ENCODE measurements at places on chromosomes 5 and 9. TPM values are rescaled to one million over a fixed set of nuclear protein-coding genes. Genes with fewer than 3 reads are reported as not detected.

The FOXD4L3 gene
- not detected for total RNA-seq

- no peak for DNase-seq
Measured at GRCh38 chr5:119451561-119451960, 736 bp upstream of the HSD17B4 start.

- no peak for DNase-seq
Measured at GRCh38 chr9:84990416-84990815, 320.9 kb downstream of the NTRK2 start.

DNA sequence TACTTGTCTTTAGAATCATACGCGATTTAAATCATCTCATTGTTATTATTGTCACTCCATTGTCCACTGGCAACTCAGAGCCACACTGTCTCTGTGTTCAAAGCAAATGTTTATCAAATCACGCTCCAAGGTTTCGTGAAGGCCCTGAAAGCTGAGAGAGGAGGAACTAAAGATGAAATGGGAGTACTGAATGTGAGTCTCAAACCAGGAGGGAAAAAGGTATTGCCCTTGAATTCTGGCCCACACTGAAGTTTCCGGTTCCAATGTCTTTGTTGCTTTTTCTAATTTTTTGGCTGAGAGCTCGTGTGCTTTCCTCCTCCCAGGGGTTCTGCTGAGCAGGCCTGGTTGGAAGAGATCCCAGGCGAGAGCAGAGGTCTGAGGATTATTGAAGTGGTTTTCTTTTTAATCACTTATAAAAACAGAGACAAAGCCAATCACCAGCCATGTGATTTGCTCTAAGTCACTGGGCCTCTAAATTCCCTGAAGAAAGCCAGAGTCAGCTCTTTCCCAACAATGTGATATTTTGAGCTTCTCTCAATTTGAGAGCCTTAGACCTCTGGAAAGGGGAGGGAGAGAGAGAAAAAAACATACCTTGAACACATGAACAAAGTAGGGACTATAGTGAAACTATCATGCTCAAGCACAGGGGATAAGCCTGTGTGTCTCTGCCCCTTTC lies 420.8 kb upstream of the GRAMD2B start:
- DNase-seq: peak; percentile 84

GRCh38 chr9:134734270-134734669 lies 92.7 kb downstream of the COL5A1 start:
- no peak for DNase-seq

DNA sequence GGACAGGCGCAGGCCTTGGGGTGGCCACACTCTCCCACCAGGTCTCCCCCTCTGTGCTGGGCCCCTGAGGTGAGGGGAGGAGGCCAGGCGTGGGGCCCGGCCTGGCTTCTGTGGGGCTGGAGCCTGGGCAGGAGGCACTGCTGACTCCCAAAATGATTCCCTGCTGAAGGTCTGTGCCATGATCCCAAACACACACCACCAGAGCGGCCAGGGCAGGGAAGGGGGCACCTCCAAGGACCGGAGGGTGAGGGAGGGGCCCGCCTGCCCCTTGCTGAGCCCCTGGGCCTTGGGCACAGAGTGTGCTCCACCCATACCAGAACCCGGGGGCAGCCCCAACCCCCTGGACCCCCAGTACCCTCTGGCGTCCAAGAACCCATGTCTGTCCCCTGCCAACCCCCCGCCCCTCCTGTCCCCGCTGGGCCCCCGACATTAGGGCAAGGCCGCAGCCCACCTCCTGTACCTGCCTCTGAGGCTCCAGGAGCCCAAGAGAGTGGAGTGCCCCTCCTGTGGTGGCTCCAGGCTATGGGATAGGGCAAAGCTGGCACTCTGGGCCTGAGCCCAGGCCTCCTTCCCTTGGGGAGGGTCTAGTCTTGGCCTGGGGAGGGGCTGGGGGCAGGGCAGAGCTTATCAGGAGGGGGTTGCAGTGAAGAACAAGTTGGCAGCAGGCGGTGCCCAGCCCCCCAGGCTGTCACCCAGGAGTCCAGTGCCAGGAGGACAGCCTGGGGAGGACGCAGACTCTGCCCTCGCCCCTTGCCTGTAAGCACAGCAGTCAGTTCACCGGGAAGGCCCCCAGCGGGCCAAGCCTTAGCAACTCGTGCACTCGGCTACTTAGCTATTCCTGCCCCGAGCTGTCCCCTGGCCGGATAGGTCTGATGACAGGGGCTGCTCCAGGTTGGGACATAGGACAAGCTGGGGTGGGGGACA lies 2.6 kb upstream of the EGFL7 start:
- DNase-seq: no peak

- no peak for DNase-seq
Measured at GRCh38 chr5:113617191-113617796, 103.8 kb downstream of the YTHDC2 start.

The SHOC1 gene
- 0.07 TPM for total RNA-seq

The AHRR gene
- total RNA-seq: 0.29 TPM

DNA sequence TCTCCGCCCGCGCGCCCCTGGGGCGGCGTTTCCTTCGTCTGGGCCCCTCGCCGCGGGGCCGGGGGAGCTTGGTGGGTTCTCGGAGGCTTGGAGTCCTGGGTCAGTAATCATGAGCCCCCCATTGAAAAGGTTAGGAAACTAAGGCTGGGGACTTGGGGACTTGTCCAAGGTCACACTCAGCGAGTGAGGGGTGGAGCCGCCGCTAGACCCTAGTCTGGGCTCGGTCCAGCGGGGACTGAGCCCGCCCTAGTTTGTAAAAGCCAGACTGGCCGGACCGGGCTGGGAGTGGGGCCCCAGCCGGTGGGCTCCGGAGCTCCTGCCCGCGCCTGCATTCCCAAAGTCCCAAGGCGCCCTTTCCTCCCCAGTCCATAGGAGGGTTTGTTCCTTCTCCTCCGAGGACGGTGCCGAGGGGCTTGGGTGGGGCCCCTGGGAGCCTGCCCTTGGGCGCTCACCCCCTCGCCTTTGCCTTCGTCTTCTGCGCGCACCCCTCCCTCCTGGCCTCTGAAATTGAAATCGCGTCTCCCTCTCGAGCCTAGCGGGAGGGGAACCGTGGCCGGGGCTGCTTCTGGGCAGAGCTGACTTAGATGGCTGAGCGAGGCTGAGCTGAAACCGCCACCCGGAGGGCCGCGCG lies 995 bp downstream of the OLFM1 start:
- DNase-seq: no peak

DNA sequence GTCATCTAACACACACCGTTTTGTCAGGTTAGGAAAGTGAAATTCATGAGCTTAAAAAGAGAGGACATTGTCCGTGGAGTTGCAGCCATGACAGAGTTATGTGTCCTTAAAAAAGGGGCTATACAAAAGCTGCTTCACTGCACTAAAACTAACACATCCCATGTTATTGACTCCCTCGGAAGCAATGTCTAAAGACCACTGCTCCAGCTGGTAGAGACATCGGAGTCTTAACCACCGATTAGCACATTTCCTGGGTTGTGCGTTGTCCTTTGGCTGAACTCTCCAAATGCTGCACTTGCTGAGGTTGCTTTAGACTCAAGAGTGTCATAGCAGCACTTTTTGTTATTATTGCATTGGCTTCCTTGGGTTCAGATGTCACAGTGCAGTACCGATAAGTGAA lies 128.3 kb upstream of the C9orf72 start:
- DNase-seq: no peak

The DBH gene
- not detected for total RNA-seq

DNA sequence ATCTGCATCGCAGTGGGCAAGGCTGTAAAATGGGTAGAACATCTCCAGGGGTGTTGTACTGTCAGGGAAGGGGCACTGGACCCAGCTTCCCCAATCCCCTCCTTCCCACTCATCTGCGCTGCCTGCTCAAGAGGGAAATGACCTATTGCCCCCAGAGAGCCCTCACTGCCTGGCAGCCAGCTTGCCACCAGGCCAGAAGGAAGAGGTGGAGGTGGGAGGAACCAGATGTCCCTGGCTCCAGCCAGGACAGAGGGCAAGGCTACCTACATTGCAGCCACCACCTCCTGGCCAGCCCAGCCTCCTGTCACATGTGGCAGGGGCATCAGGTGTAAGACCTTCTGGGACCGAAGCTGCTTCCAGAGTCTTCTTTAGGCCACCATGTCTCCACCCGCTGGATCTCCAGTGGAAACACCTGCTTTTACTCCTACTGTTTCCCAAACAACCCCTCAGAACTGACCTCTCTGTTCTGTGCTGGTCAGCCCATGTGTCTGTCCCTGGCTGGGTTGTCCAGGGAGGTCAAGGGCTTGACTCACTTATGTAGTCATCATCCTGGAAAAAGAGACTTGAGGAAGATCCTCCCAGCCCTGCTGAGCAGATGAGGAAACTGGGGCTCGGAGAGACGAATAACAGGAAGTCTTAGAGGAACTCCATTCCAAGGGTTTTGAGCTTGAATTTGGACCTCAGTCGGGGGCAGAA lies 42.3 kb downstream of the JADE2 start:
- no peak for DNase-seq

The AGXT2 gene
- total RNA-seq: not detected

The NDST1 gene
- 65.4 TPM for total RNA-seq

The PGM5 gene
- not detected for total RNA-seq

The NTRK2 gene
- 0.46 TPM for total RNA-seq

DNA sequence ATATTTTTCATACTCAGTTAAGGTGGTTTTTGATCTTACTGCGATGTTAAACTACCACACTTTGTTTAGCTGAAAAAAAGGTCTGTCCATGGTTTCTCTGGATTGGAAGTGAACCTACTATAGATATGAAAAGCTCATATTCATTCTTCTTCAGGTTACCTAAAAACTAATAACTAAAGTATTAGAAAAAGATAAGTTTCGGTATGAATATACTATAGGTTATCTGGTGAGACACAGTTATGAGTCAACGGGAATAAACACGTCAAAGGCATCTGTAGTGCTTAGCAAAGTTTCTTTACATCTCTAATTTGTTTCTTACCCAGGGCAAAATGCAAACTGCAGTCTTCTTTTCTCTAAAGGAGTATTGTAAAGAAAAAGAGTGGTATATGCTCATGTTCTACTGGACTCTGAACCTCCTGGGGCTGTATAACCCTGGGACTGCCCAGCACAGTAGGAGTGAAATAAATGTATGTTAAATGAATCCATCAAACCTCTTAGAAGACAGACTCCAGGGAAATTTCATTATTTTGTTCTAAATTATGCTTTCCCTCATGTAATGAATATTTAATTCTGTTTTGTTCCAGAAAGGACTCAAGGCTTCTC lies 521.9 kb downstream of the PDE4D start:
- no peak for DNase-seq

The SLCO6A1 gene
- not detected for total RNA-seq

DNA sequence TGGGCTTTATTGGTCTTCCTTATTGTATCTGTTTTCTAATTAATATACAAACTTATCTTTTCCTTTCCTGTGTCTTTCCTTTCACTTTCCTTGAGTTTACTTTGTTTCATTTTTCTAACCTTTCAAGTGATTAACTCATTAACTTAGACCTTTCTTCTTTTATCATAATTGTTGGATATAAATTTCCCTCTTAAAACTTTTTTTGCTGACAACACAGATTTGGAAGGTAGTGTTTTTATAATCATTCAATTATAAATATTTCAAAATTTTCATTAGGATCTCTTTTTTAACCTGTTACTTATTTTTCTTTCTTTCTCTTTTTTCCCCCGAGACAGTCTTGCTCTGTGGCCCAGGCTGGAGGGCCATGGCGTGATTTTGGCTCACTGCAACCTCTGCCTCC lies 6.9 kb upstream of the ZBTB43 start:
- no peak for DNase-seq

DNA sequence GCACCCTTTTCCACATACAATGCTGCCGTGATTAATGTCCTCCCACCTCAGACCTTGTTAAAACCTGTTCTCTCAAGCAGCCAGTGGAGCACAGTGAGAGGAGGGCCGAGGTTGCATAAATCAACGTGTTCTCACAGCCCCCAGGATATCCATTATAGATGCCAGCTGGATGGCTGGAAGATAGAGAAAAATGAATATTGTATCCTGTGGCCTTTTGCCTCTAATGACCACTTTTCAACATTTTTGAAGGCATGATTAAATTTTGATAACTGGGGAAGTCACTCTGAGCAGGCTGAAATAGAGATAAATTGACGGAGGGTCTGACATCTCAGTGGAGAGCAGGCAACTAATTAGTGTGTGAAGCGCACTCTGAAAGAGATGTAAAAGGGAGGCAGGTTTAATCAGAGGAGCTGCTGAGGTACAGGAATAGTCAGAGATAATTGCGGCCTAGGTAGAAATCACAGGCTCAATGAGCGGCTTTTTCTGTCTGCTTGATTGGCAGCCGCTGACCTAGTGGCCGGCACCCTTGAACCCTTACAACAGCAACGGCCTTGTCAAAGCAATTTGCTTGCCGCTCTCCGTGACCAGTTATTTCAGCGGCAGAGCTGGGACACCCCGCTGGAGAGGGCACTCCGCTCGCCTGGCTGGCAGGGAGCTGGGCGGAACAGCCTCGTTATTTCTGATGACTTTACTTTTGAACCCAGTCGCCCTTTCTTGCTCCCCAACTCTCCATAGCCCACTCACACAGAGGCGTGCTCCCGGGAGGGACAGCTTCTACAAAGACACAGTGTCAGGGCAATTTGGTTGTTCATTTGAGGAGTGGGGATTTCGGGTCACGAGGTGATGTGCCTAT lies 560.7 kb downstream of the PSAT1 start:
- DNase-seq: no peak

- DNase-seq: no peak
Measured at GRCh38 chr9:91117959-91118703, 243.6 kb downstream of the AUH start.

DNA sequence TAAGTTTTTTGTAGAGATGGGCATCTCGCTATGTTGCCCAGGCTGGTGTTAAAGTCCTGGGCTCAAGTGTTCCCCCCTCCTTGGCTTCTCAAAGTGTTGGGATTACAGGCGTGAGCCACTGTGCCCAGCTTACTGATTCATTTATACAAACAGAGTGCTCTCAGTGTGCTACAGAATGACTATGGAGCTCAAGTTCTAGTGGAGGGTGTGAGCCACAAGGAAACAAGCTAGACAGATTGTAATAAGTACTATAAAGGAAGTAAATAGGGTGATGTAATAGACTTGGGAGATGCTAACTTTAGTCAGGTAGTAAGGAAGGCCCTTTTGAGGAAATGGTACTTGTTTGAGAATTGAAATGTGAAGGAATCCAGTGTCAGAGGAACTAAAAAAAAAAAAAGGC lies 1.7 kb upstream of the TMEM267 start:
- DNase-seq: no peak

The KCNV2 gene
- not detected for total RNA-seq

The PCDHGB7 gene
- total RNA-seq: 0.65 TPM

- no peak for DNase-seq
Measured at GRCh38 chr5:130206686-130207085, 302.4 kb downstream of the CHSY3 start.

The GARIN3 gene
- total RNA-seq: not detected

The SHROOM1 gene
- 8.0 TPM for total RNA-seq

DNA sequence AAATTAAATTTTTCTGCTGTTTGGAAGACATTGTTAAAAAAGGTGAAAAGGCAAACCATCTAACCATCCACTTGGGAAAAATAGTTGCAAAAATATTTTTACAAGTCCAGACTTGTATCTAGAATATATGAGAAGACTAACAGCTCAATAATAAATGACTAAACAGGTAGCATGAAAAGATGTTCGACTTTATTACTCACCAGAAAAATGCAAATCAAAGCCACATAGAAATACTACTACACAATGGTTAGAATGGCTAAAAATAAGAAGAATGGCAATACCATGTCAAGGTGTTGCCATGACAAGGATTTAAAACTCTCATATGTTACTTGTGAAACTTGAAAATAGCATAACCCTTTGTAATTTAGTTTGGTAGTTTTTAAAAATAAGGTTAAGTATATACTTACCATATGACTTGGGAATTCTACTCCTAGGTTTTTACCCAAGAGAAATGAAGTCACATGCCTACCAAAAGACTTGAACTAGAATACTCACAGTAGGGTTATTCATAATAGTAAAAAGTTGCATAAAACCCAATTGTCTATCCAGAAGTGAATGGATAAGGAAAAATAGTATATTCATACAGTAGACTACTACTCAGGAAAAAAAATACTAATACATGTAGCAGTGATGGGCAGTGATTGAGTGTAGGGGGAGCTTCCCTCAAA lies 93.8 kb downstream of the VPS13A start:
- DNase-seq: no peak

All from epithelial cell of proximal tubule (primary cell).